ENCODE measurements at places on chromosomes 2 and 18.

GRCh38 chr18:38174594-38174993, 609.0 kb upstream of the CELF4 start:
- DNase-seq: no peak

DNA sequence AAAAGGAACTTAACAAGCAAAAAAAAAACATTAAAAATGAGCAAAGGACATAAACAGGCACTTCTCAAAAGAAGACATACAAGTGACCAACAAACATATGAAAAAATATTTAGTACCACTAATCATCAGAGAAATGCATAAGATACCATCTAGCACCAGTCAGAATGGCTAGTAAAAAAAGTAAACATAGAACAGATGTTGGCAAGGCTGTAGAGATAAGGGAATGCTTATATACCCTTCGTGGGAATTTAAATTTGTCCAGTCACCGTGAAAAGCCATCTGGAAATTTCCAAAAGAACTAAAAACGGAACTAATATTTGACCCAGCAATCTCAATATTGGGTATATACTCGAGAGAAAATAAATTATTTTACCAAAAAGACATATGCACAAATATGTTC, 1751.3 kb upstream of the LRRTM1 start:
- DNase-seq: no peak

DNA sequence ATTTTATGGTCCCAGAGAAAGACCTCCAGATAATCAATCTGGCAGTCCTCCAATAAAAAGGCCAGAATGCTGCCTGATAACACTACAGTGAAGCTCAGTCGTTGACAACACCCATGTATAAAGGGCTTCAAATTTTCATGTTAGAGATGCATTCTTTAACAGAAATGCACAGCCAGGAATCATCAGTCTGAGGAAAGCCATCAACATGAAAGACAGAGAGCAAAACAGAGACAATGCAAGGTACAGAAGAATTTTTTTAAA, 13.8 kb downstream of the BABAM2 start:
- DNase-seq: no peak

DNA sequence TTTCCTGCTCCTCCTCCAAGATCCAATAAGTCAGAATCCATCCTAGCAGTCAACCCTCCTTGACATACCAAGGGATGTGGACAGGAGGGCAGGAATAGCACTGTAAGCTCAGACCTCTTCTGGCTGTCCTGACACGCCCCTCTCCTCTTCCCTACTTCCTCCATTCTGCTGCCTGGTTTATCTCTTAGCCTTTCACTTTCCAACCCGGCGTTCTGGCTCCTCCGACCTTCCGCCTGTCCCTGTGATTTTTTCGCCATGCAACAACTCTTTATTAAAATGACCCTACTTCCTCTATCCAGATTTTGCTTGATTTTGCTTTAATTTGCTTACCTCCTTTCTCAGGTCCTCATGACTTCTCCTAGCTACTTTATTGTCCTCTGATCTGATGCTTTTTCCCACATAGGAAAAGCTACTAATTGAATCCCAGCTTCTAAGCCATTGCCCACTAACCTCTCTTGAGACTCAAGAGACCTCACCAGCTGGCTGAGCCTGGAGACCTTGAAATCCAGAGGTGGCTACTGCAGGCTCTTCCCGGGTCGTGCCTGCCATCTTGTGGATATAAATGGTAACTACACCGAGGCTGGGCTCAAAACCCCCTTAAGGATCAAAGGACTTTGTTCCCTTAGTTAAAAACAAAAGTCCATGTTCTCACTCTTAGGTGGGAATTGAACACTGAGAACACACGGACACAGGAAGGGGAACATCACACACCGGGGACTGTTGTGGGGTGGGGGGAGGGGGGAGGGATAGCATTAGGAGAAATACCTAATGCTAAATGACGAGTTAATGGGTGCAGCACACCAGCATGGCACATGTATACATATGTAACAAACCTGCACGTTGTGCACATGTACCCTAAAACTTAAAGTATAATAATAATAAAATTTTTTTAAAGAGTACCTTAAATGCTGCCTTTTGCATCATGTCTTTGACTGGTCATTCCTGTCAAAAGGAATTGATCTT, 139.4 kb downstream of the AKAIN1 start:
- DNase-seq: peak; percentile 68

DNA sequence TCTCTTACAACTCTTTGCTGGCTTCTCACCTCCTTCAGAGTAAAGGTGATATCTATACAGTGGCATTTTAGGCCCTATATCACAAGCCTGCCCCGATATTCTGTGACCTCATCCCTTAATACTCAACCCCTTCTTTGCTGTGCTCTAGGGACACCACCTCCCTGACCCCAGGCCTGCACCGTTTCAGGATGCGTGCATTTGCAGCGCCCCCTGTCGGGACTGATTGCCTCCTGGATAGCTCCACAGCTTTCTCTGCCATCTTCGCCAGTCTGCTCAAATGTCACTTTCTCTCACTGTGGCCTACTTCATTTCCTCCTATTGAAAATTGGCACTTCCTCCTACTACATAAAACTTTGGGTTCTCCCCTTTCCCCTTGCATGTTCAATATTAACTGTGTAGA, 289.6 kb downstream of the SOCS6 start:
- DNase-seq: peak; percentile 14

DNA sequence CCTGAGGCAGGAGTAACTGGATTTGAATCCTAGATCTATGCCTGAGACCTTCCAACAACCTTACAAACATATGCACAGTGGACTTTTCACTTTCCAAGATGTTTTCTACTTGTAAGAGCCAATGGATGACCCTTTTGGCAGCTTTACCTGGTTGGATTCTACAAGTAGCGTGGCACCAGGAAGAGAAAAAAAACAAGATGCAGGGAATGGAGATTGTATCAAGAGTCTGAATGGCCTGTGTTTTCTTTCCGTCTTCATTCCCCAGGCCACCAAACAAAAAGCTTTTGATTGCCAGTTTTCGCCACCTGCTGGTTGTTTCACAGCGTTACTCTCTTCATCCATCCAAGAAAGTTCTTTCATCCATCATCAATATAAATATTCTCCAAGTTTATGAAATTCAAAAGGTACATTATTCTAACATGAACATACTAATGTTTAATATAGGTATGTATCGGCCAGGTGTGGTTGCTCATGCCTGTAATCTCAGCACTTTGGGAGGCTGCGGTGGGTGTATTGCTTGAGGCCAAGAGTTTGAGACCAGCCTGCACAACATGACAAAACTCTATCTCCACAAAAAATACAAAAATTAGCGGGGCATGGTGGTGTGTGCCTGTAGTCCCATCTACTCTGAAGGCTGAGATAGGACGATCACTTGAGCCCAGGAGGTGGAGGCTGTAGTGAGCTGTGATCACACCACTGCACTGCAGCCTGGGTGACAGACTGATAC, 3.5 kb upstream of the BCL2 start:
- peak; percentile 73 for DNase-seq

GRCh38 chr2:69489793-69490192, 52.6 kb upstream of the NFU1 start:
- DNase-seq: no peak

GRCh38 chr18:62524440-62525200, 1.8 kb downstream of the ZCCHC2 start:
- peak; percentile 59 for DNase-seq

DNA sequence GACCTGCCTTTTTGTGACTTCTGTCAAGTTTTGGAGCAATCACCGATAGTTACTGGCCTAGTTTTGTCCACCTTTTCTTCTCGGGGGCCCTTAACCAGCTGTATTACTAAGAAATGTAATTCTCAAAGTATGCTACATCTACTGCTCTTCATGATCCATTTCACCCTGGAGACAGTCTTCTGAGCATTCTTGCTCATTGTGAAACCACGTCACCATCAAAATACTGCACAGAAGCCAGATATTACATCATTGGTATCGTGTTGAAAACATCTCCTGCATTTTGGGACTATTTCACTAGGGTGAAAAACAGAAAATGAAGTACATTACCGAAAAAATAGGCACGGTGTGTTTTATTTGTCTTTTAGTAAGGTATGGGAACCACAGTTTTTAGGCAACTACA, 11.7 kb downstream of the LYPD6B start:
- DNase-seq: no peak

DNA sequence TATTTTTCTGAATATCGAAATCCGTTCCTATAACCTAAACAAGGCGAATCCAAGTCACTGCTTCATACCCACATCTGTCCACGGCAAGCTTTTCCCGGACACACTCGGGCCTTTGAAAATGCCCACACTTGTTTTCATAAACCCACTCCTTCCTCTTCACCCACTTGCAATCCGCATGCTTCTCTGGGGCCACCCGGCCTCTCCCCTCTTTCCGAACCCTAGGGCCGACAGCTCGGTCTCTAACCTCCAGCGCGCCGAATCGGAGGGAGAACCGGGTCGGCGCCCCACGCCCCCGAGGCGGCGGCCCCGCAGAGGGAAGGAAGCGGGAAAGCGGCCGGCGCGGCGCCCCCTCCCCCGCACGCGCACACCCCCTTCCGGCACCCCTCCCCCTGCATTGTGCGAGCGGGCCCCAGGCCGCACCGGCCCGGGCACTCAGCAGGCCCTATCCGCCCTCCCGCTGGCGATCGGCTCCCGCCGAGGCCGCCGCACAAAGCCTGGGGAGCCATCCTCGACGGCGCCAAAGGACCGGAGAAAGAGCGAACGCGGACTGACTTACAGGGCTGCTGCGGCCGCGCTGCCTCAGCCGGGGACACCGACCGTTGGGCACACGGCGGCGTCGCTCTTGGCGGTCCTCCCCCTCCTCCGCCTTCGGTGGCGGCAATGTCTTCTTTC, 467 bp downstream of the PUM2 start:
- peak; percentile 61 for DNase-seq

GRCh38 chr2:229616433-229616832, 97.9 kb downstream of the DNER start:
- DNase-seq: no peak

GRCh38 chr2:30410217-30410616, 36.8 kb upstream of the LCLAT1 start:
- DNase-seq: peak; percentile 30

DNA sequence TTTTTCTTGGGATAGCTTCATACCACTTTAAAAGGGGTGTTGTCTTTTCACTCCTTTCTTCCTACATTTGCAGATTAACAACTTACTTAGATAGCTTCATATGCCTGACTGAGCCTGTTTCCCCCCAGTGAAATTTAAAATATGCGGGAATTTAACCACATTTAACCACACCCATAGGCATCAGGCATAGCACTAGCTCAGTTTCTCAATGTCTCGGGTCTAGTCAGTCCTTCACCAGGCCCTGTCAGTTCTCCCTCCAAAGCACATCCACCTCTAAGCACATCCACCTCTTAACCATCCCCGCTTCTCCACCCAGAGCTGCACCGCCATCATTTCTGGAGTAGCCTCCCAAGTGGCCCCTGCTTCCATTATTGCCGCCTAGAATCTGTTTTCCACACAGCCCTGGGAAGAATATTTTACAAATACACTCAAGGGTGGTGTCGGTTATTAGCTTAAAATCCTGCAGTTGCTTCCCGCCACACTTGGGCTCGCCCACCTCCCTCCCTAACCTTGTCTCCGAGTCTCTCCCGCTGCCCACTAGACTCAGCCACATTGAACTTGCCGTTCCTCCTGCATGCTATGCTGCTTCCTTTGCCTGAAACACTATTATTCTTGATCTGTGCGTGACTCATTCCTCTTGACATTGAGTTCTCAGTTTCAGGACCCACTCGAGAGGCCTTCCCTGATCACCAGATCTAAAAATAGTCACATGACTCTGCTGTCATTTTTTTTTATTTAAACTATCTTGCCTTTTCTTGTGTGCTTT, 68.3 kb downstream of the SPTBN1 start:
- peak; percentile 53 for DNase-seq

GRCh38 chr2:17083902-17084301, 418.3 kb upstream of the CYRIA start:
- DNase-seq: no peak

- no peak for DNase-seq
These were observed 100.7 kb upstream of the ID2 start for GRCh38 chr2:8581234-8581561.

DNA sequence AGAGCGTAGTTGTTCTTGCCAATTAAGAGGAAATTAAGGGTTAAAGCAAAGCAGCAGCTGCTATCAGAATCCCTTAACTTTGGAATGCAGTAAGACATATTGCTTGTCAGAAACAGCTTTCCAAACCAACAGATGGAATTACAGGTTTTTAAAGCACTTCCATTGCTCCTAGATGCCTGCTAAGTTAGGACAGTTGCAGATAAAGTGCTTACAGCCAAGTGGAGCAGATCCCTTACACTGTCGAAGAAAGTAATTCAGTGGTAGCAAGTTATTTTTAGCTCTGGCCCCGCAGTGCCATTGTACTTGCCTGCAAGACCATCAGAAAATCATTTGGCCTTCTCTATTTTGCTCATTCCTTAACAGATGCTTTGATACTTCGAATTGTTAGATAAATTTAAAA, 5.4 kb downstream of the PDK1 start:
- no peak for DNase-seq

- no peak for DNase-seq
These were observed 17.3 kb upstream of the KCNF1 start for GRCh38 chr2:10894264-10894935.

DNA sequence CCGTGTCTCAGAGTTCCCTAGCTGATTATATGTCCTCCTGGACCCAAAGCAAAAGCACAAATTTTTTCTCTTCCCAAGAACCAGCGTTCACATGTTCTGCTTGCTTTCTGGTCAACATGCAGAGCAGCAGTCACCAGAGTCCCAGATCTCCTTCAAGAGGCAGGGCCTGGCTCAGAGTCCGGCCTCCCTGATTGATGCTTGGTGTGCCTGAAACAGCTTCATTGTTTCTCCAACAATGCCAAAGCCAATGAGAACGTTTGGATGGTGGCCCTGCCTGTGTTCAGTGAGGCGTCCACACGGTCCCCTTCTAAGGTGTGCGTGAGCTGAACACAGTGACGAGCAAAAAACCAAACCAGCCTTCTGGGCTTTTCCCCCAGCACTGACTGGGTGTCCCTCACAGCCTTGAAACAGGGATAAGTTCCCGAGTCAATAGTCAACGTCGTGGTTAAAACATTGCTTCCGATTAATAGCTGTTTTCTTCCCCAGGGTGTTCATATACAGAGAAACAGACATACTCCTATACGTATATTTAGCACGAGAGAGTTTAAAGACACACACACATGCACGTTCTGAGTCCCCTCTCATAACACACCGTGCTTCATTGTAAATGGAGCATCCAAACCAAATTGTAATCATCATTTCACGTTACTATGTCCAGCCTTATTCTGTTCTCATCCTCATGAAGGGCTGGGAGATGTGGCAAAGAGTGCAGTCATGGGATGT, 19.3 kb upstream of the POU3F3 start:
- no peak for DNase-seq

GRCh38 chr2:182625814-182626213, 90.2 kb upstream of the DNAJC10 start:
- no peak for DNase-seq
